Left lobe of liver (tissue), 2 donors: ENCODE measurements at places on chromosomes 7 and 10. TPM values are rescaled to one million over a fixed set of nuclear protein-coding genes. Genes with fewer than 3 reads are reported as not detected.

Gene PURB
- total RNA-seq, result 5.0 TPM

Gene COL26A1
- 6.7 TPM for total RNA-seq

Gene DNAH11
- 1.7 TPM for total RNA-seq

Gene HOXA1
- 0.08 TPM for total RNA-seq

Gene AKR1C4
- total RNA-seq, result 292 TPM

Gene SPDYE2
- total RNA-seq, result not detected

Gene AKR1D1
- total RNA-seq, result 206 TPM

Gene OR6B1
- not detected for total RNA-seq

Gene HOXA5
- total RNA-seq, result 0.50 TPM

Gene AOC1
- total RNA-seq, result 18.9 TPM

Gene POLR3A
- total RNA-seq, result 5.6 TPM
